ENCODE measurements at places on chromosomes 4 and X.

DNA sequence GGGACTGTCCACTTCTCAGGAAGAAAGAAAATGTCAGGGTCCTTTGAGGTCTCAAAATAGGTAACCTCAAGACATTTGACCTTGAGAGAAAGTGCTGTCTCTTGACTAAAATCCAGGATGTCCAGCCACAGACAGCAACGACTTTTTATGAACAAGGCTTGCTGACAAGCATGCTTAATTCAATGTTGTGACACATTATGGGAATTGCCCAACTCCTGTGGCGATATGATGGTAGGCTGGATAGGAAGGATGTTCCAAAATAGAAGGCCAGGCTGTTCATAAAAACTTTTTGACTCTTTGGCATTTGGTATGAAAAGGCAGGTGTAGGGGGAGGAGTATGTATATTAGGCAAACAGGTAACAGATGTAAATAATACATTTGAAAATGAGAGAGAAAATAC, 50.8 kb upstream of the EDNRA start:
- DNase-seq, result no peak

DNA sequence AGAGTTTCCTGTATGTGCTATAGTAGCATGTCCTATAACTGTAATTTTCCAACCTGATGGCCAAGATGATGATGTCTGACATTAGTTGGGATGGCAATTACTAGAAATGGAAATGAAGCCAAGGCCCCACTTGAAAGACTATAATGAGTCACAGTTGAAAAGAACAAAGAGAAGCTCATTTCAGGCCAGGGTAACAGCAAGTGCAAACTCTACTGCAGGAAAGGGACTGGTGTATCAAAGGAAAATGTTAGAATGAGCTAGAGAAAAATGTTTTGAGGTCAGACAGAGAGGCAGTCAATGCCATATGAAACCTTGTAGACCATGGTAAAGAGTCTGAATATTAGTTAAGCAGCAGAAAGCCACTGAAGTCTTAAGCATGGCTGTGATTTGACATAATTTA, 146.2 kb upstream of the SH3RF1 start:
- no peak for DNase-seq

DNA sequence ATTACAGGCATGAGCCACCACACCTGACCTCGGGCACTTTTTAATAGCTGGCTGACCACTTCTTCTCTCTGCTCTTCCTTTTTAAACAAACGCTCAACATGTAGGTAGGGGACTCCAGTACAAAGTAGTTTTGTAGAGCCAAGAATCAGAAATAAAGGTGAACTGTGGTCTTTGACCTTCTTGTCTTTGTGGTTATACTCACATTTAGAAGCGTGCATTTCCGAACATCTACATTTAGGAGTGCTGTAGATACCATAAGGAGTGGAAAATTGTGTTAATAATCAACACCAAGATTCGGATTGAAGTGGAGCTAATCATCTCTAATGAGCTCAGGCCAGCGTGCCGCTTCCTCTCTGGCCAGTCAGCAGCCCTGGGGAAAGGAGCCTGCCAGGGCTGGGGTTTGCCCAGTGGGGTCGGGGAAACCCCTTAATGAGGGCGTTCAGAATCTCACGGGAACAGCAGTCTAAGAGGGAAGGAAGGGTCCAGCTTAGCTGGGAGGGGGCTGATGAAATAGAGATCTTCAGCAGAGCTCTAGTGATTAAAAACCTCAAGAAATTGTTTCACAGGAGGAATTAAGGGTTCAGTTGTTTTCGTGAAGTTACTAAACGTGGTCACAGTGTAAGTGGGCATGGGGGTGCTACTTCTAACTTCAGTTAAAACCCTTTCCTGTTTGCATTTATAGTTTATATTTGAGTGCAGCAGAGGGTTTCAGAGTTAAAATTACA, 81.2 kb downstream of the GAB1 start:
- no peak for DNase-seq

- peak; percentile 87 for DNase-seq
Observed at GRCh38 chr4:155953151-155954117, at the start of gene CTSO. Gene CTSO (minus strand): TSS chr4:155953866. CDS start chr4:155953847, 19 bp downstream.

- DNase-seq, result peak; percentile 82
Observed at GRCh38 chr4:56786955-56787354, 34.5 kb downstream of the SPINK2 start.

DNA sequence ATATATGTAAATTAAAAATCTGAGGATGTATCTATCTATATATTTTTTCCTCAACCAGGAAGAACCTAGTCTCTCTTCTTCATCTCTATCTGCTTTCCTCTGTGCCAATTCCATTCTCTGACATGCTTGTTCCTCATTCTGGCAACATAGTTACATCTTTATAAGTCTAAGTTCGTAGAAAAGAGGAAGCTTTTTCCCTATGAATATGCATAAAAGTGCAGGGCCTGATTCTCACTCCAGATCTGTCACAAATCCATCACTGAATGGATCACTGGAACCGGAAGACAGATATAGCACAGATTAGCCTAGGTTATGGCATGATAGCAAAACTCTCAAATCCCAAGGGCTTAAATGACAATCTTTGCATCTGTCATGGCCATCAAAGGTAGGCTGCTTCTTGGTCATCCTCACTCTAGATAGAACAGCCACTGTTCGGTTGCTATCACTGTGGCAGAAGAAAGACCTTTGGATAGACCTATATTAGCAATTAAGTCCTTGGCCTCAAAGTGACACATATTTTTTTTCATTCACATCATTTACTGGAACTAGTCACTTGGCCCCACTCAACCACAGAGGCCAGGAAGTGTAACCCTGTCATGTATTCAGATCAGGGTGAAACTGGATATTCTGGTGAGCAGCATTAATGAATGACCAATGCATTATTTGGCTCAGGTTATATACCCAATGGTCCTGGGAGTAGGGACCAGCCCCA, 22.2 kb downstream of the DTHD1 start:
- DNase-seq, result no peak

GRCh38 chr4:27081675-27082586, 221.3 kb downstream of the STIM2 start:
- no peak for DNase-seq

GRCh38 chrX:150197388-150197787, 165.7 kb upstream of the MAMLD1 start:
- no peak for DNase-seq

DNA sequence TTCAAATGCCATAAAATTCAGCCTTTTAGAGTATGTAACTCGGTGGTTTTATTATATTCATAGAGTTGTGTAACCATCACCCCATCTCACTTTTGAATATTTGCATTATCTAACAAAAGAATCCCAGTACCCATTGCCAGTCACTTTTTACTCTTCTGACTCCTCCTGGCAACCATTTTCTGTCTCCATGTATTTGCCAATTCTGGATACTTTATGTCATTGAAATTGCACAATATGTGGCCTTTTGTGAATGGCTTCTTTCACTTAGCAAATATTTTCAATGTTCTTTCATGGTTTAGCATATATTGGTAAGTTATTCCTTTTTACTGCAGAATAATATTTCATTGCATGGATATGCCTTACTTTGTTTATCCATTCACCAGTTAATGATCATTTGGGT, 79.9 kb downstream of the SLIT2 start:
- no peak for DNase-seq

GRCh38 chr4:821631-822030, 4.3 kb downstream of the CPLX1 start:
- no peak for DNase-seq

GRCh38 chr4:137961051-137961438, 281.1 kb downstream of the SLC7A11 start:
- DNase-seq, result no peak

GRCh38 chrX:107674480-107675364, 46.4 kb downstream of the PRPS1 start:
- peak; percentile 22 for DNase-seq

GRCh38 chr4:2634014-2634413, 97.6 kb downstream of the FAM193A start:
- DNase-seq, result no peak

GRCh38 chrX:2468261-2469195, 32.2 kb downstream of the DHRSX start:
- no peak for DNase-seq

DNA sequence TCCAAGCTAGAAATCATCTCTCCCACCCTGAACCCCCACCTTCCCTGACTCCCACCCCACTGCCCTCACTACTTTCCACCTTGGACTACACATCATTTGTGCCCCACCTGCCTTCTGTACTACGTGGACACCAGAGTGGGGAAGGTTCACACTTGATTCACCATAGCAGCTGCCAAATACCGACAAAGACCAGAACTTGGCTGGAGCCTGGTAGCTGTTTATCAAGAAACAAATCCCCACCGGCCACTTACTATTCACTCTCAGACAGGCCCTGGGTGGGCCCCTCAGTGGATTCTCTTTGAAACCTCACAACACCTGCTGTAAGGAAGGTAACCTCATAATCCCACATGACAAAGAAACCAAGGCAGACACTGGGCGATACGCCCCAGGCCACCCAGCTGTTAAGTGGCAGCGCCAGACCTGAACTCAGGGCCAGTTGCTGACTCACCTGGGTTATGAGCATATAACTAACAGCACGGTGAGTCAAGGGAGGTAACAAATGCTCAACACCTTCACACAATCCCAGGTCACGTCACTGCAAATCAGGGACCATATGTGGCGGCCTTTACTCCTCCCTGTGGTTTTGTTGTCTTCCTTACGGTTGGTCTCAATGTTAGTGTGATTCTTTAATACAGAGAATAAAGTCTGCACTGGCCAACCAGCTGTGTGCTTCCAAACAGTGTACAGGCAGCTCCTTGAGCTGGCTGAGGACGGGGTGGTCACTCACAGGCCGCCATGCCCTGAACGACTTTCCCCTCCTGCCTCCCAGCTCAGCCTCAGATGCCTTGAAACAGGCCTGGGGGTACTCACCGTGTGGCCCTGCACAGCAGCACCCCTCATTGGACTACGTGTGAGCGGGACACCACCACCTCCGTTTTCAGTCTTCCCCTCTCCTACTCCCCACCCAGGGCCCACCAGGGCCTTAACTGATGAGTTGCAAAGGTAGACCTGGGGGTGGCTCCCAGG, 7.5 kb downstream of the WDR1 start:
- no peak for DNase-seq

GRCh38 chr4:106019771-106020170, 124.5 kb downstream of the NPNT start:
- DNase-seq, result peak; percentile 81

DNA sequence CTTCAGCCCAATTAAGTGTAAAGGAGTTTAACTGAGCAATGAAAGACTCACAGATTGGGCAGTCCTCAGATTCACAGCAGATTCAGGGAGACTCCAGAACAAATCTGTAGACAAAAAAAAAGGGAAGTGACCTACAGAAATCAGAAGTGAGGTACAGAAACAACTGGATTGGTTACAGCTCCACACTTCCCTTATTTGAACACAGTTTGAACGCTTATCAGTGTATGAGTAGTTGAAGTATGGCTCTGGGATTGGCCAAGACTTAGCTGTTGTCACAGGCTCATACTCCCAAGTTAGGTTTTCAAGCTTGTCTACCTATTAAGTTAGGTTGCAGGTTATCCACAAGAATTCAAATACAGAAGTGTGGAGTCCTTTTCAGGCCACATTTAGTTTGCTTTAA, 112.4 kb upstream of the ELOVL6 start:
- no peak for DNase-seq

DNA sequence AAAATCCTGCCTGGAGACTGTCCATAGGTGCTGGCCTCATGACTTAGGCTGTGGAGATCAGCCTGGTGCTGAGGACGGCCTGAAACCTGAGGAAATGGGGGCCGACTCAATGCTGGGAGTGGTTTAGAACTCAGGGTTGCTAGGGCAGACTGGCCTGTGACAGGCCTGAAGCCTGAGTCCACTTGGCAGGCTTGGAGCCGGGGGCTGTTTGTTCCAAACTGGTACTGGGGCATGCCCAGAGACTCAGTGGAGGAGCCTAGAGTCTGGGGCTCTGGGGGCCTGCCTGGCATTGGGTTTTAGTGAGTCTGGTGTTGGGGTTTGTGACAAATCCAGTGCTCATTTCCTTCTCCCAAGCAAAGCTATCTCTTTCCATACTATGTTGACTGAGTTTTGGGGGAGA, 489.7 kb upstream of the CNKSR2 start:
- DNase-seq, result no peak

- DNase-seq, result no peak
Observed at GRCh38 chr4:185138161-185138560, 4.9 kb upstream of the SLC25A4 start.

GRCh38 chr4:98653890-98654867, 4.2 kb downstream of the TSPAN5 start:
- DNase-seq, result peak; percentile 94

DNA sequence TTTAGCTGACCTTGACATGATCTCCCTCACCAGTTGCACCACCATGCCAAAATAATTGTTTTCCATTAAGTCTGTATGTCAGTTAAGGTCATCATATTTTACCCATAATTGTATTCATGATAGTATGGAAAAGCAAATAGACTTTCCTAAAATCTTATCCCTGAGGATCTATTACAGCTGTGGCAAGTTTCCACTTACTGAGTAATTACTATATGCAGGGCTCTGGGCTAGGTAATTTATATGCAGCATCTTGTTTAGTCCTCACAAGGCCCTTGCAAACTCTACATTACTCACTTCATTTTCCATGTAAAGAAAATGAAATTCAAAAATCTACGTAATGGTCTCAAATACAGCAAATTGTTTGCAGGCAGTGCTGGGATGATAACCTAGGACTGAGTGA, 34.8 kb downstream of the YIPF7 start:
- DNase-seq, result no peak

DNA sequence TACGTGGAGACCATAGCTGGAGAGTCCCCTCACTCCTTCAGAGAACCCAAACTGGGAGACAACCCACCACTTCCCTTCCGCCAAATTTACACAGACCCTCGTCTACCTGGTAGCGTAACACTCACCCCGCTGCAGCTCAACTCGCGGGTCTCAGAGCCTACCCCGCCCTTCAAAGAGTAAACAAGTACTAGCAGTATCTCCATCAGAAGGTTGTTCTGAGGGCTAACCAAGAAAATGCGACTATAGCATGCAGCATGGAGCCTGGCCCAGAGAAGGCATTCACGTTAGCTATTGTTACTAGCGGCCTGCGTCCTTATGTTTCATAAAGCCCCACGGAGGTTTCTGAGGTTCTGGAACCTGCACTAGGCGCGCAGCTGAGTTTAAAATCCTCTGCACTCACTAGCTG, 531 bp upstream of the MANBA start:
- DNase-seq, result peak; percentile 14

DNA sequence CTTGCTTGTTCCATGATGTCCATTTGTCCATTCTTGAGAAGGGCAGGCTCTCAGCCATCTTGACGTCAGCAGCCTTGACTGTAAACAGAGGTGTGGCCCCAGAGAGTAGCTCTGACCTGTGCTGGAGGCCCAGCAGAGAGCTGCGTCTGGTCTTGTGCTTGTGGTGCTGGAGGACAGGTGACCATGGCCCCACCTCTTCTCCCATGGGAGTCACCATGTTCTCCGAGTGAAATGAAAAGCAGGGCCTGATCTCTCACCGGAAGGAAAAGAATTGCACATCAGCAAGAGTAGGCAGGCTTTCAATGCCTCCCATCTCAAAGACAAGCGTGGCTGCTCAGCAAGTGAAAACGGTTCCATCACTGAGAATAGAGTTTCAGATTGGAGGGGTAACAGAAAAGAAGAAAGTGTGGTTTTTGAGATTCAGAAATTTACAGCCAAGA, 11.5 kb downstream of the PARM1 start:
- no peak for DNase-seq
